ENCODE measurements at places on chromosomes 6 and 20.
A peak's percentile ranks its signal among the peaks of the same experiment; 100 is the strongest.

DNA sequence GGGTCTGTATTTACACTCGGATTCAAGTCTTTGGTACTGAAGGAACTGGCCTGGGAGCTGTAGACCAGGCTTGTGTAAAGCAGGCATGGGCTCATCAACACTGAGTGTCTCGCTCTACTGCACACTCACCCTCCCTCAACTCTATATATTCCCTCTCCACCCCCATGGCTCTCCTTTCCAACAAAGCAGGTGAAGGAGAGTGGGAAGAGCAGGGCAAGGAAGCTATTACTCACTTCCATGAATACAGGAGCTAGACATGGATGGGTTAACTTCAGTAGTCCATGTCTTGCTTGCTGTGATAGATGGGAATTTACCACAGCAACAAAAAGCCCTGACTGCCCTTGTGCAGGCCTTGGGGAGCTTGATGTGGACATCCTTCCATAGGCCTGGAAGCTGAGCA is 20.7 kb upstream of the SLC2A12 start:
- no peak for DNase-seq

DNA sequence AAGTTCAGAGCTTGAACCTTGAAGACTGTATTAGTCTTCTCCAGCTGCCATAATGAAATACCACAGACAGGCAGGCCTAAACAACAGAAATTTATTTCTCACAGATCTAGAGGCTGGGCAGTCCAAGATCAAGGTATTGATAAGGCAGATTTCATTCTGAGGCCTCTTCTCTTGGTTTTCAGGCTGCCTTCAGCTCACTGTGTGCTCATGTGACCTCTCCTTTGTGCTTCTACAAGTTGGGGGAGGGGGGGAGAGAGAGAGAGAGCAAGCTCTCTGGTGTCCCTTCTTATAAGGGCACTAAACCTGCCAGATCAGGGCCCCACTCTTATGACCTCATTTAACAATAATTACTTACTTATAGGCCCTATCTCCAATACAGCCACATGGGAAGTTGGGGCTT is 102.6 kb upstream of the RSPO3 start:
- DNase-seq = no peak

DNA sequence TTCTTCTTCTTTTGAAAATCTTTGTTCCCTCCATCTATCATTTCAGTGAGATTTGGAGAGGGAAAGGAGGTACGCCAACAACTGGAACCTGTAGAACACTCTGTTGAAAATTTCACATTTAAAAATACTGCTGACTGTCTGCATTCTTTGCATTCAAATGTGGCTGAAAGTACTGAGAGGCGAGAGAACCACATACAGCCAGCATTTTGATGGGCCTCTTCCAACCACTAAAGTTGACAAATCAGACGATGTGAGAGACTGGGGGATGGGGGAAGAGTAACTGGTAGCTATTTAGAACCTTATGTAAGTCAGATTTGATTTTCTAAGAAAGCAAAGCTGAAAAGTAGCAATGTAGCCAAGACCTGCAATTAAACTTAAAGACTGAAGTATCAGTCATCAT is 77.5 kb downstream of the FKBP5 start:
- DNase-seq = peak; percentile 68

DNA sequence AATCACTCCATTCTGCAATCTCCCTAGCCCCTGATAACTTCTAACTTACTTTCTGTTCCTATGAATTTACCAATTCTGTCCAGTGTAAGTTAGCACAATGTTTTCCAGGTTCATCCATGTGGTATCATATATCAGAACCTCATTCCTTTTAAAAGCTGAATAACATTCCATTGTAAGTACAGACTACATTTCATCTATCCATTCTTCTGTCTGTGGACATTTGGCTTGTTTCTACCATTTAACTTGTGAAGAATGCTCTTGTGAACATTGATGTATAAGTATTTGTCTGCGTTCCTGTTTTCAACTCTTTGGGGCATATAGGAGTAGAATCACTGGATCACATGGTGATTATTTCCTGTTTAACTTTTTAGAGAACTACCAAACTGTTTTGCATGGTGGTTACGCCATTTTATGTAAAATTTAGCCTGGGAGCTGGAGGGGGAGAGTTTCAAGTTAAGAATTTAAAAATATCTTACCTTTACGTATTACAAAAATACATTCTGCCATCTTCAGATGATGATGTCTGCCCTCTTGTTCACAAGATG is 156.5 kb downstream of the BTBD3 start:
- DNase-seq = no peak

- no peak for DNase-seq
Measured at GRCh38 chr6:51934098-51934497, 153.3 kb downstream of the PKHD1 start.

GRCh38 chr20:59652381-59652780 is 48.0 kb downstream of the PHACTR3 start:
- DNase-seq = no peak

DNA sequence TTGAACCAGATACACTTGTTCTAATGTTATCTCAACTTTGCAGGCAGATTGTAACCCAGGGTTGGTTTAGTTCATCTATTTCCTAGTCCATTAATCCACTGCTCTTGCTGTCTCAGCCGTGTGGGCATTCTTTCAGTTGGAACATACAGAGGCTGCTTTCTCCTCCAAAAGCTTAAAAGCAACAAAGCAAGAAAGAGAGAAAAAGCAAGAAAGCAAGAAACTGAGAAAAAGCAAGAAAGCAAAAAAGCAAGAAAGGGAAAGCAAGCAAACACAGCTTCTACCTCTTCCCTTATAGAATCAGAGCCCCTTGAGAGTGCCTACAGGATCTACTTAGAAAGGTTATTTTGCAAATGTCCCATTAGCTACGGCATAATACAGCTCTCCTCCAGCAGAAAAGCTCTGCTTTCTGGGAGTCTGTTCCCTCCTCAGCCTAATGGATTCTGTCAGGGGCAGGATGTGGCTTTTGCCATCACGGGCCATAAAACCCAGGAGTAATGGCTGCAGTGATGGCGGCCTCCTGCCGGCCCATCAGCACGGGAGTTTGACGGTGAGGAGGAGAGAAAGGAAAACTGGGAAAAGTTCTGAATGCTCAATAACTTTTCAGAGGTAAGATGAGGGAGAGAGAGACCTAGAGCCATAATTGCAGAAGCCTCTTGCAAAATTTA is 156.8 kb upstream of the JARID2 start:
- no peak for DNase-seq

DNA sequence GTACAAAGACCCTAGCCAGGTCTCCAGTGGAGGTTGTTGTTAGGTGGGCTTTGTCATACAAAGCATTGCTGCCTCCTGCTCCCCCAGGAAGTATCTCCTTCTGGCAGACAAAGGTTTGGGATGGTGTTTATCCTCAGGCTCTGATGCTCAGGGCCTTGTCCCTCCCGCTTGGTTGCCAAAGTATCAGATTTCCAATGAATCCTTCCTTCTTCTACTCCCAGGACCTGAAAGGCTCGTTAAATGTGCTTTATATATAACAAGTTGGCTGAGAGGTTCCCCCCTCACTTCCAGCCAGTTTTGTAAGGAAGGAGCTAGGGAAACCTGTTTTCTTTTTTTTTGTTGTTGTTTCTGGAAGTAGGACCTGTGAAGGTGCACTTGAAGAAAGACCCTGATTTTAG is 14.4 kb downstream of the PTK7 start:
- no peak for DNase-seq

DNA sequence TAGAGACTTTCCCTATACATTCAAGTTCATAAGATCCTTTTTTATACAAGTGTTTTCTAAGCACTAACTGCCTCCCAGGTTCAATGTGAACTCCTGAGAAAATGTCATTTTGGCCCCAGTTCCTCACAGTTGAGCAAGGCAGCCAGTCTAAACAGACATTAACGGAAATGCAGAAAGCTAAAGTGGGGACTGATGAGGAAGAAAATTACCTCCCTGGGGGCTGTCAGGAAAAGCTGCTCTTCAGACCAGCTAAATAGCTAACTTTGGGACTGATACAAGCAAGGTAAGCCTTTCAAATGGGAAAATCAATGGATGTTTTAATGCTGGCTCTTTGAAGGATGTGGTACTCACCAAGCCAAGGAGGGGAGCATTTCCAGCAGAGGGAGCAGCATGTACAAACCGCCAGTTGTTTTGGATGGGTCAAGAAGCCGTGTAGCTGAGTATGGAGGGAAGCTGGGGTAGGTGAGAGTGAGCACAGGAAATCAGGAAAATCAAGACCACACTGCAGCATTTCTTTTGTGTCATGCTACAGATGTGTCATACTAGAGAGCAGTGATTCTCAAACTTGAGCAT is 180.8 kb upstream of the CHD6 start:
- DNase-seq = no peak

DNA sequence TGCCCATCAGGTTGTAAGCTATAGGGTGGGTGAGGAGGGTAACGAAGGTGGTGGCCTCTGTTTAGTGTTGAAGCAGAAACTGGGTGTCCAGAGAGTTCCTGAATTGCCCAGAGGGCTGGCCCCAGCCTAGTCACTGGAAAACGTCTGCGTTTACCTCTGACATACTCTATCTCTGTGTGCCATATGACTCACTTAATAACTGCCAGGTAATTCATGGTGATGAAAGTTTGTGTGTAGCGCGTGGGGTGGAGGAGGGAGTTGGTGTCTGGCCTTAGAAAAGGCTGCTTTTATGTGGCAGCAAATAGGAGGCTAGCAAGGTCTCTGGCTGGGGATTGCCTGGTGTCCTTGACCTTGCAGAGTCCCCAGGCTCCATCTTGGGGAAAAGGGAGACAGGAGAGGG is 47.3 kb downstream of the SLC35D3 start:
- no peak for DNase-seq

DNA sequence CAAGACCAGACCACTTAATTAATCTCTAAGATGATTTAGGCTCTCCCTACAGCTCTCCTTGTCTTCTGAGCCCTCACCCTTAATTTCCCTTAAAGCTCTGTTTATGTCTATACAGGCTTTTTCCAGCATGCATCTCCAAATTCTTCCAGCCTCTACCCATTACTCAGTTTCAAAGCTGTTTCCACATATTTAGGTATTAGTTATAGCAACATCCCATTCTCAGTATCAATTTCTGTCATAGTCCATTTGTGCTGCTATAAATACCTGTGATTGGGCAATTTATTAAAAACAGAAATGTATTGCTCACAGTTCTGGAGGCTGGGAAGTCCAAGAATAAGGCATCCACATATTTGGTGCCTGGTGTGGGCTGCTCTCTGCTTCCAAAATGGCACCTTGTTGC is 2.3 kb upstream of the SERPINB1 start:
- no peak for DNase-seq

- DNase-seq = no peak
Measured at GRCh38 chr6:136284909-136285308, 4.7 kb downstream of the BCLAF1 start.

GRCh38 chr6:125346201-125346925 is 44.6 kb upstream of the HDDC2 start:
- DNase-seq = no peak

DNA sequence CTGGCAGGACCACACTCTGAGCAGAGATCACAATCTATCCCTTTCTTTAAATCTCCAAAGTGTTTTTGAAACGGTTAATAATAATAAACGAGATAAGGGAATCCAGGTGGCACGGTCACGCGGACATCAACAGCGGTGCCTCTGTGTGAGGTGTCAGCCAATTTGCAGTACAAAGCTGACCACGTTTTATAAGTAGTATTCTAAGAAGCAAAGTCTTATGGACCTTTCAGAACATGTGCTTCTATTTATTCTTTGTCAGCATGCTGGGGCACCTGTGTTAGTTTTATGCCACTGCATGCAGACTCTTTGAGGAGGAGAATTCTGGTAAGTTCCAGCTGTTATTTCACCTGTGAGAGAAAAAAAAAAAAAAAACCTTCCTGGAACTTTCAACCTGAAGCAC is 39.0 kb upstream of the EXOC2 start:
- no peak for DNase-seq

- DNase-seq = no peak
Measured at GRCh38 chr6:169045486-169045885, 208.2 kb downstream of the THBS2 start.

GRCh38 chr6:160388922-160389321 is 40.7 kb downstream of the SLC22A3 start:
- no peak for DNase-seq

DNA sequence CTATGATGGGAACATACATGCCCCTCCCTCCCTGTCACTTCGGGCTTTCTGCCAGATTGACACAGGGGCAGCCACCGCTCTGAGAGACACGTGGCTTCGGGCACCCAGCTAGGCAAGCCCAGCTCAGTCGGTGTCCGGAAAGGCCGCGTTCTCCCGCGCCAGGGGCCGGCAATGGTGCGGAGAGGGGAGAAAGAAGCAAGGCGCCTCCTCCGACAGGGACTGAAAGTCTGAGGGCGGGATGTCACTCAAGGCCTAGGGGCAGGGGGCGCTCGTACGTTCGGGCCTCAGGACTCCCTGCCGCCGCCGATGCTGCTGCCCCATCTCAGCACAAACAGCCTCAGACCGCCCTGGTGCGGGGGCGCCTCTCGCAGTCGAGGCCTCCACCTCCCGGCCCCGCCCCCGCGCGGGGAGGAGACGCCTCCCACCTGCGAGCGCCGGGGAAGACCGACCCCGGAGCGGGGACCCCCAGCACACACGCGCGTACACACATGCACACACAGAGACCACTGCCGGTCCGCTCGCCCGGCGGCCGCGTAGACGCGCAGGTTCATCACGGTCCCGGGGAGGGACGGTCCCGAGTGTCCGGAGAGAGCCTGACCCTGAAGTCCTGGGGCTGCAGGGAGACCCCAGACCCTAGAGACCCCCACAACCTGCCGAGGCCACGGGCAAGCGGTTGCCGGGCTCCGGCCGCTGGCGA is 1.9 kb downstream of the GRM4 start:
- DNase-seq = no peak

GRCh38 chr6:227074-227782 is 65.1 kb upstream of the DUSP22 start:
- DNase-seq = no peak

GRCh38 chr6:155895641-155896040 is 440.0 kb upstream of the NOX3 start:
- DNase-seq = no peak

DNA sequence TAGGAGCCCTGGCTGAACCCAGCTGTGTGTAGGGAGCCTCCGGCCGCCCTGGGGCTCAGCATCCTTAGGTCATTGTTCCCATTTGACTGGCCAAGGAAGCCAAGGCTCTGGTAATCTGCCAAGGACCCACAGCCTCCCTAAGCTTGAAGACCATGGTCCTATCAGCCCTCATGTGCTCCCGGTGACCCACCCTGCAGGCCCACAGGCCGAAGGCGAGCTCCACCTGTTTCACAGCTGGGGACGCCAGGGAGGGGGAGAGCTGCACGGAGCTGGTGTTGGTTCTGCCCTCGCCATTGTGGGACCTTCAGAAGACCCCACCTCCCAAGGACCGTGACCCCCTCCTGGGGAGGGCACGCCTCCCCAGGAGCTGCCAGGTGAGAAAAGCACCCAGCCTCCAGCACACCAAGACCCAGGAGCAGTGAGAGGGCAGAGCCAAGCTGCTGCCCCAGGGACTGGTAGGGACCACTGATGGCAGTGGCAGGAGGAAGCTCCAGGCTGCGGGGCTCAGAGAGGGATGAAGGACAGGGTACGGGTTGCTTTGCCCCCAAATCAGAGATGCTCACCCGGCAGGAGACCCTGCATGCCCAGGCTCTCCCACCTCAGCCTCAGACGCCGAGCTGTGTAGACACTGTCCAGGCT is 30.7 kb upstream of the MRGBP start:
- DNase-seq = no peak

Measured in fibroblast of skin of left biceps (primary cell).